ENCODE measurements at places on chromosomes 3 and 15. TPM values are rescaled to one million over a fixed set of nuclear protein-coding genes. Genes with fewer than 3 reads are reported as not detected.

Gene GATM
- total RNA-seq: 40.0 TPM

Gene ACKR4
- 1.6 TPM for total RNA-seq

Gene WDR93
- total RNA-seq: not detected

Gene FAM81A
- total RNA-seq: 1.8 TPM

Gene MNS1
- 2.0 TPM for total RNA-seq

Gene SATB1
- total RNA-seq: 56.9 TPM

Gene ILDR1
- not detected for total RNA-seq

DNA sequence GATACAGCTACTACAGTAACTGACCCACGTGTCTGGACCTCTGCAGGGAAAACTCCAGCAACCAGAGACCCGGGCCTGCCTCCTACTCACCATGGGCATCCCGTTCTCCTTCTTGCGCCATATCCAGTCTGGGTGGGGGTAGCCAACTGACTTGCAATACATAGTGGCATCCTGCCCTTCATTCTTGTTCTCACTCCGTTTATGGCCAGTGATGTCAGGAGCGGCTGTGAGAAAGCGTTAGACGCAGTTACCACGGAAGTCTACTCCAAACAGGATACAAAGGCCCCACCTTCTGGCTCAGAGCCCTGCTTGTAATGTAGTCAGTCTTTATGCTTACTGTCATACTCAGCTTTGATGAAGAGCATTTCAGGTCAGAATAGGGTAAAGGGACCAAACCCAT is 59.6 kb downstream of the NPTN start:
- DNase-seq: no peak

DNA sequence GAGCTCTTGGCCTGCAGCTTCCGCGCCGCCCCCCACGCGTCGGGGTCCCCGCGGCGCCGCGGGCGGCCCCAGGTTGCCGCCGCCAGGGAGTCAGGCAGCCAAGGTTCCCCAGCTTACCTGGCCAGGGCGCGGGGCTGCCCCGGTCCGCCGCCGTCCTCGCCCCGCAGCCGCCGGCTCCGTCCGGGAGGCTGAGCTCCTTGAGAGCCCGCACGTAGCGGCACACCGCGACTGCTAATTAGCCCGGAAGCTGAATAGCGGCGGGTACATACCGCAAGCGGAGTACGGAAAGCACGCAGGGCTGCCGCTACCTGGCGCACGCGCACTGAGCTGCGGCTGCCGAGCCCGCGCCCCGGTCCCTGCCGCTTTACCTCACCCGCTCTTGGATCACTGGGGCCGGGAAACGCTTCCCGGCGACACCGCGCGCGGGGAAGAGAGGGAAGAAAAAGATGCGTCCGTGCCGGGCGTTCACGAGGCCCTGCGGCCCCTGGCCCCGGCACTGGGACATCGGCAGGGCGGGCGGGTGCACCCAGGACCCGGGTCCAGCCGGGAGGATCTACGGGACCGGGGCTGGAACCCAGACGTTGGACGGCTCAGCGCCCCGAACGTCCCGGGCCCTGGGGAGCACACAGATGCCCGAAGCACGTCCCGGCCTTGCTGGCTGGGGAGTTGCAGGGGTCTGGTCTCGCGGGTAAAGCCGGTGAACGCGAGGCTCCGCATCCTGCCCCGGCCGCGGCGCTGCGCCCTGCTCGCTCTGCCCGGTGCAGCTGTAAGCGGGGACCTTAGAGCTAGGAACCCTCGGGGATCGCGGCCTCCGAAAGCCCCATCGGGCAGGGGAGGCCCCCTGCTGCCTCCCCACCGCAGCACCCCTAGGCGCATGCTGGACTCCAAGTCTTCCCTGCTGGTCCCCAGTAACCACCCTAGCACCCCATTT is at the start of gene GOLGA8B:
Gene GOLGA8B, minus strand, starts transcription at position 253 of the 931 bp plus-strand sequence. CDS start 47,739 bp downstream, outside the sequence.
- DNase-seq: peak; percentile 82

GRCh38 chr15:63588826-63589225 is 8.4 kb upstream of the FBXL22 start:
- no peak for DNase-seq

- no peak for DNase-seq
These were observed 10.5 kb upstream of the OSBPL11 start for GRCh38 chr3:125605756-125606155.

GRCh38 chr3:10511809-10512494 is 6.6 kb upstream of the ATP2B2 start:
- no peak for DNase-seq

GRCh38 chr3:141610939-141611338 is 124.1 kb downstream of the RASA2 start:
- DNase-seq: no peak

- DNase-seq: no peak
These were observed 80.1 kb upstream of the DGKG start for GRCh38 chr3:186442162-186442561.

- DNase-seq: no peak
These were observed 640.4 kb upstream of the CADM2 start for GRCh38 chr3:84318273-84318809.

- DNase-seq: no peak
These were observed 3.8 kb upstream of the BRPF1 start for GRCh38 chr3:9727743-9728142.

GRCh38 chr3:114494498-114494897 is 200.7 kb downstream of the TIGIT start:
- DNase-seq: no peak

DNA sequence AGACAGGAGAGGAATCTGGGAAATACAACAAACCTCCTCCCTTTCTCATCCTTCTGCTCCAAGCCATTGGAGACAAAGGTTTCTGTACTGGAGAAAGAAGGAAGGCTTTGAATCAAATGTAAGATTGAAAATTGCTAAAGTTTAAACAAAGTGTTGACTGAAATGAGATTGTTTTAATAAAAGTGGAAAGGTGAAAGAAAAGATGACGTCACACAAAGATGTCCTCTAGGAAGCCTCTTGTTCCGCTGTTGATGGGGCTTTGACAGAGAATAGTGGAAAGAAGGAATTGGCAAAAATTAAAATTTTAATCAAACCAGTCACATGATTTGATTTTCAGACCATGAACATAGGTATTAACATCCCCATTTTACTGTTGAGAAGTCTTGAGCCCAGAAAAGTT is 967.6 kb downstream of the NAALADL2 start:
- no peak for DNase-seq

- DNase-seq: no peak
These were observed 516.7 kb downstream of the FOXP1 start for GRCh38 chr3:71066849-71067261.

DNA sequence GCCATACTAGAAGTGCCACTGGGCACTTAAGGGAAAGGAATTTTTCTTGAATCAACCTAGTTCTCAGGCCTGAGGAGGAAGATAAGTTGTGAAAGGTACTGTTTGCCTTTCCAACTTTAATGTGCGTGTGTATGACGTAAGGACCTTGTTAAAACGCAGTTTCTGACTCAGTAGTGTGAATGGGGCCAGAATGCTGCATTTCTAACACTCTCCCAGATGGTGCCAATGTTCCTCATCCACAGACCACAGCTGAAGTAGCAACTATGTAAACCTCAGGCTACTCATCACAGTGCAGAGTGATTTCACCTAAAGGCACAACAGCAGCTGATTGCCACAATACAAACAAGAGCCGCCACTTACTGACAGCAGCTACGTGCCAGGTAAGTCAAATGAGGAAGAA is 103.6 kb downstream of the OTOL1 start:
- DNase-seq: no peak

GRCh38 chr15:26049900-26050657 is 187.0 kb upstream of the ATP10A start:
- DNase-seq: no peak

- no peak for DNase-seq
These were observed 8.6 kb upstream of the STX19 start for GRCh38 chr3:94036909-94037507.

- DNase-seq: no peak
These were observed 235.3 kb upstream of the MME start for GRCh38 chr3:154844863-154845262.

- no peak for DNase-seq
These were observed 25.1 kb upstream of the FSTL1 start for GRCh38 chr3:120475722-120476377.

DNA sequence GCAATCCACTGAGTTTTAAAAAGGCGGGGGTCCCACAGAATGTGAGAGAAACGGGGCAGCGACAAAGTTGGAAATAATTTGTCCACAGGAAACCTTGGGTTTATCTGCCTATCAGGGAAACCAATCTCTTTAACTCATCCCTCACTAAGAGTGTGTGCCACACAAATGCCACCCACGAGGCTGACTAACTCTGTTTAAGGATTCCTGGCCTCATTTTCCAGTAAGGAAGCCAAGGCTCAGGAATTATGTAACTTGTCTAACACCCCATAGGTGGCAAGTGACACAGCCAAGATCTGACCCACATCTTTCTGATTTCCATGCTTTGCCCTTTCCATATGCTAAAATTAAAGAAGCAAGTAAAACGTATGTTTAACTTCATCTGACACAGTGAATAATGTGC is 263.2 kb downstream of the CNTN3 start:
- DNase-seq: no peak

- DNase-seq: no peak
These were observed 869 bp upstream of the TSC22D2 start for GRCh38 chr3:150407051-150407807.

- no peak for DNase-seq
These were observed 287.3 kb downstream of the XXYLT1 start for GRCh38 chr3:194983620-194984019.

DNA sequence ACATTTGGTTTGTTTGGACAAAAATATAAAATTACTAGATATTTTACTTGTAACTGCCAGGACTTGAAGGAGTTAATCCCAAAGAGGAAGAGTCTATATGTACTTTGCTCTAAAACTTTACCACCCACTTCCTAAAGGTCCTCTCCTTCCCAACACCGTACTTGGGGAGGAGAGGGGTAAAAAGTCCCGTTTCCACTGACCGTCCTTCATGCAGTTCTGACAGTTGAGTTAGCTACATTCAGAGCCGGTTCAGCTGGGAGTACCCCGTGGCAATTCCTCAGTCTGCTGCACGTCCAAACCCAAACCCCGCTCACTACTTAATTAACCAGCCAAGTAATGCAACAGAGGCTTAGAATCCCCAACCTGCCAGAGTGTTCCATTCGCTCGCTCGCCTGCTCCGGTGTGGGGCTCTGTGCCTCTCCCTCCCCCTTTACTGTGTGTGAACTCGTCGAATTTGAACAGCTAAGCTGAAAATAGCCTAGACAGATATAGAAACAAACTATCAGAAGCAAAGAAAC is 519.7 kb downstream of the FOXP1 start:
- DNase-seq: peak; percentile 79

DNA sequence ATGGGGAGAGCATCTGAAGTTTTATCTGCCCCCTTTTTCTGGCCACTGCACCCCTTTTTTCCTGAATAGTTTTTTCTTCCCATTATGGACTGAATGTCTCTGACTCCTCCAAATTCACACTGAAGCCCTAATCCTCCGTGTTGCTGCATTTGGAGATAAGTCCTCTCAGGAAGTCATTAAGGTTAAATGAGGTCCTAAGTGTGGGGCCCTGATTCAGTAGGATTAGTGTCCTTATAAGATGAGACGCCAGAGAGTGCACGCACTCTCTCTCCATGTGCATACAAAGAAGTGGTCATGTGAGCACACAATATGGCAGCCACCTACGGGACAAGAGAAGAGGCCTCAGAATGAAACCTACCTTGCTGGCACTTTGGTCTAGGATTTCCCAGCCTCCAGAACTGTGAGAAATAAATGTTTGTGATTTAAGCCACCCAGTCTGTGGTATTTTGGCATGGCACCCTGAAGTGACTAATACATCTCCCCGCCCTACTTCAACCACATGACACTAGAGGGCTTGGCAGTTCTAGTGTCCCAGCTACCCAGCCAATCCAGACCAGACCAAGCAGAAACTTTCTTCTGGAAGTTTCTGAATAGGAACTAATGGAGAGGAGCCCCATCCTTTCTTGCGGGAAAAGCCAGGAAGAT is 191.3 kb downstream of the PDE8A start:
- DNase-seq: no peak

GRCh38 chr15:78093242-78094020 is 1.1 kb downstream of the SH2D7 start:
- no peak for DNase-seq

DNA sequence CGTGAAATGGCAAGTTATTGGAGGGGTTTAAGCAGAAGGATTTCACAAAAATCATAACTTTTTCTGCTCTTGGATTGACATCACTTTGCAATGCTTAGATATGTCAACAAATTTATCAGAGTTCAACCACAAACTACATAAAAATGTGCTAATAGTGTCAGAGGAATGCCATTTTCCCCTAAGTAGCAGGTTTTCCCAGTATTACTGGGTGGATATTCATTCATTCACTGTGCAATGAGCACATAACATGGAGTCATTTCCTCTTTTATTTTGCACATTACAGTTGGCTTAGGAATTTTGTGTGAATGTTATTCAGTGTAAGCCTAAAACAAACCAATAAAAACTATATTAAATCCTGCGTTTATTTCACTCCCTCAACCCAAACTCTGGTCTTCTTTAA is 537.3 kb upstream of the MCTP2 start:
- no peak for DNase-seq

- DNase-seq: no peak
These were observed 24.6 kb downstream of the ZBED2 start for GRCh38 chr3:111570404-111571030.

GRCh38 chr3:165210132-165210531 is 13.9 kb upstream of the SLITRK3 start:
- no peak for DNase-seq

GRCh38 chr3:119207512-119207875 is 33.2 kb downstream of the B4GALT4 start:
- DNase-seq: no peak

DNA sequence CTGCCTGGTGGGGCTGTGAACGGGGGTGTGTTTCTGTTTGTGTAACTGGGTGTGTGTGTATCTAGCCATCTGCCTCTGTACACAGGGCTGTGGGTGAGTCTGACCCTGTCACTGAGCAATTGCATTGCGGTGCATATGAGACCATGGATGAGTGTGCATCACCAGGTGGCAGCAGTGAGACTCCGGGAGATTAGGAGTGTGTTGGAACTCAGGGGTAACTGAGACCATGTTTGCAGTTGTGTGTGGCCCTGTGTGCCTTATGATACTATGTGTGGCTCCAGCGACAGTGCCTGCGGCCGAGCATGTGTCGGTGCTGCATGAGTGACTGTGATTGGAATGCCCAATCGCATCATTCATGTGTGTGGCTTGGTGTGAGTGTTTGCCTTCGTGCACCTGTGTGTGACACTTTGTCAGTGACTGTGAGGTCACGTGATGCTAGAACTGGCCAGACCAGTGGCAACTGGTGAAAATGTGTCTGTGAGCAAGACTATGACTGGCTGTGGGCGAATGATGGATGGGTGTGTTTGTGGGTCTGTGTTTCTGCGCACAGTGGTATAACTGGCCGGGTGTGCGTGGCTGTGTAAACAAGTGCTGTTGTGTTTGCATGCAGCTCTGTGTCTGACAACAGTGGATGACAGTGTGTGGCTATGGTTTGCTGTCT is 14.0 kb downstream of the VILL start:
- DNase-seq: no peak
